ENCODE measurements at places on chromosomes 11 and 22.

DNA sequence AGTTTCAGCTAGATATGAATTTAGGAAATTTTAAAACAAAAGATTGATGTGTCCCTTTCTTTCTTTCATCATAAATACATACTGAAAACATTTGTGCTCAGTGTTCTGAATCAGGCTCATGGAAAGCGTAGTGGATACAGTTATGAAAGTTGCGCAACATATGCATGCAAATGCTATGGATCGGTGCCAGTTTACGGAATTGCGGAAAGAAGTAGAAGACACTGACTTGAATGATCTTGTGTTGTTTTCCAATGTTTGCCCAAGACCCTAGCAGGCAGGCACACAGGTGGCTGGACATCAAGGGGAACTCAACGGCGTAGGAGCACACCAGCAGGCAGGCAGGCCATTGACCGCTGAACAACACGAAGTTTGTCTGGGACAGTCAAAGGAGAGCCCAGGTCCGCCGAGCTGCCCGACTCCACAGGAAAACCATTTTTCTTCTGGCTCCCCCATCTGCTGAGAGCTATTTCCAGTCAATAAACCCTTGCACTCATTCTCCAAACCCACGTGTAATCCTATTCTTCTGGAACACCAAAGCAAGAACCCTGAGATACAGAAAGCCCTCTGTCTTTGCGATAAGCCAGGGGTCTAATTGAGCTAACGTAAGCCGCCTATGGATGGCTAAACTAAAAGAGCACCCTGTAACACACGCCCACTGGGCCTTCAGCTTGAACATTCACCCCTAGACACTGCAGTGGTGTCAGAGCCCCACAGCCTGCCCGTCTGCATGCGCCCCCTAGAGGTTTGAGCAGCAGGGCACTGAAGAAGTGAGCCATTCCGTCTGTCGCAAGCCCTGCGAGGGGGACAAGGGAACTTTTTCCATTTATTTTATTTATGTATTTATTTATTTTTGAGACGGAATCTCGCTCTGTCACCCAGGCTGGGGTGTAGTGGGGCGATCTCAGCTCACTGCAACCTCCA, 7.4 kb upstream of the BIRC3 start:
- no peak for DNase-seq

- DNase-seq = no peak
Observed at GRCh38 chr11:22728600-22729389, 62.4 kb downstream of the GAS2 start.

GRCh38 chr11:125064070-125064469, 965 bp downstream of the SLC37A2 start:
- no peak for DNase-seq

DNA sequence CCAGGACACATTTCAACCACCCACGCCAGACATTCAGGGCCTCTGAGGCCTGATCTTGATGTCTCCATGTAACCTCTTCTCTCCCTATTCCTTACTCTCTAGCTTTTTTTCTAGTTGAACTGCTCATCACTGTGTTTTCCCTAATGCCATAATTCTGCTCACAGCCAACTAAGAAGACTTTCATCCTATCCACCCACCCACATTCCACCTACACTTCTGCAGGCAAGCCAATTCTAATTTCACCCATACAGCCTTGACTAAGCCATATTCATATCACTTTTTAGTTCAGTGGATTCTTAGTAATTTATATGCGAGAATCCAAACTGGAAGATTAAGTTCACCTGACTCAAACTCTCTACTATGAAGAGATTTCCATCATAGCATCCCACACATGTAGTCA, 394.4 kb downstream of the INSC start:
- no peak for DNase-seq

DNA sequence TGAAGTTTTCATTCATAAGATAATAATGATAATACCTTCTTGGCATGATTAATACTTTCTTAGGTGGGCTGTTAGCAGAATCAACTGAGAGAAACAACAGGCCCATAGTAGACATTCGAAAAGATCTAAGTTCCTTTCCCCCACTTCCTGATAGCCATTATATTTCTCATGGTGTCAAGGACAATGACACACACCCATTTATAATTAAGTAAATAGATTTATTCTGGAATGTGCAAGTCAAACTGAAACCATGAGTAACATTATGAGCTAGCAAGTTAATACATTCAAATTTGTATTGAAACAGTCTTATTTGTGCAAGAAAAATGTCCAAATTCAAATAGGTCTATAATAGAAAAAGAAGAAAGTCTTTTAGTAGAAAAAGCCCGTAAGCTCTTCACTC, 301.1 kb downstream of the GUCY1A2 start:
- no peak for DNase-seq

DNA sequence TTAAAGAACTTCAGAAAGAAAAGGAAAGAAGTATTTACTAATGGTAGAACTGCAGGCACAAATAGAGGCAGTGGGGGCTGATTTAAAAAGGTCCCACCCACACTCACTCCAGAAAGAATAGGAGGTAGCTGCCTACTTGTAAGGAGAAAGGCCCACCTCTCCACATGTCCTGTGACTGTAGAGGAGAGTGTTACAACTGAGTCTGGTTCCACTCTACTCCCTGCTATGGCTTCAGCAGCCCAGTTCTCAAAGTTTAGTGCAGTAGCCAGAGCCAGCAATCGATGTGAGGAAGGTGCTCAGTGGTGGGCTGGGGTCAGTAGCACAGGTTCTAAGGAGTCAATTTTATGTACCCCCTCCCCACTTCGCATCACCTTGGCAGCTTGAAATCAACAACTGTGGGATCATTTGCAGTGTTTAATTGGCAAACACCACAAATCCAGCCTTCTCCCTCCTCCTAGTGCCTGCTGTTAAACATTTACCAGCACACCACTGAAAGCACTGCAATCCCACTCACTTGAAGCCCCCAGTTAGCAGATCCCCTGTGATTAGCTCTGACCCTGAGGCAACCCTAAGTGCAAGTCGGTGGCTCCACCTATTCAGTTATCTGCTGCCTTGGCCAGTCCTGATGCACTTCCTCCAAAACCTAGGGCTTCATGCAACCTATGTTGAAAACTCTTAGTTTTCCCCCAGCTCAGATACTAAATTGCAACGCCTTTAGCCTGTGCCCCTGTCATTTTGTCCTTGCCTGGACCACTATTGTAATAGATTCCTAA, 146.6 kb downstream of the BBOX1 start:
- no peak for DNase-seq
